Hematopoietic multipotent progenitor cell treated with erythropoietin and hydrocortisone succinate and interleukin-3 and kit ligand, for 4 days (in vitro differentiated cells): ENCODE measurements at places on chromosomes 1 and 21.

GRCh38 chr1:155648207-155649147 is 38.5 kb downstream of the MSTO1 start:
- peak; percentile 75 for DNase-seq

GRCh38 chr1:37430103-37430985 is 44.0 kb upstream of the ZC3H12A start:
- no peak for DNase-seq

DNA sequence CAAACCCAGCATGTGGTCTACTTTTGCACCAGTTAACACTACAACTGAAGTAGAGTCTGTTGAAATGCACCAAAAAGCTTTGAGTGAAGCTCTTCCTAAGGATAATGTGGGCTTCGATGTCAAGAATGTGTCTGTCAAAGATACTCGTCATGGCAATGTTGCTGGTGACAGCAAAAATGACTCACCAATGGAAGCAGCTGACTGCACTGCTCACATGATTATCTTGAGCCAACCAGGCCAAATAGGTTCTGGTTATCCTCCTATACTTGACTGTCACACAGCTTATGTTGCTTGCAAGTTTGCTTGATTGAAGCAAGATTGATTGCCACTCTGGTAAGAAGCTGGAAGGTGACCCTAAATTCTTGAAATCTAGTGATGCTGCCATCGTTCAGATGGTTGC is 85.2 kb downstream of the DENND1B start:
- DNase-seq, result peak; percentile 14

DNA sequence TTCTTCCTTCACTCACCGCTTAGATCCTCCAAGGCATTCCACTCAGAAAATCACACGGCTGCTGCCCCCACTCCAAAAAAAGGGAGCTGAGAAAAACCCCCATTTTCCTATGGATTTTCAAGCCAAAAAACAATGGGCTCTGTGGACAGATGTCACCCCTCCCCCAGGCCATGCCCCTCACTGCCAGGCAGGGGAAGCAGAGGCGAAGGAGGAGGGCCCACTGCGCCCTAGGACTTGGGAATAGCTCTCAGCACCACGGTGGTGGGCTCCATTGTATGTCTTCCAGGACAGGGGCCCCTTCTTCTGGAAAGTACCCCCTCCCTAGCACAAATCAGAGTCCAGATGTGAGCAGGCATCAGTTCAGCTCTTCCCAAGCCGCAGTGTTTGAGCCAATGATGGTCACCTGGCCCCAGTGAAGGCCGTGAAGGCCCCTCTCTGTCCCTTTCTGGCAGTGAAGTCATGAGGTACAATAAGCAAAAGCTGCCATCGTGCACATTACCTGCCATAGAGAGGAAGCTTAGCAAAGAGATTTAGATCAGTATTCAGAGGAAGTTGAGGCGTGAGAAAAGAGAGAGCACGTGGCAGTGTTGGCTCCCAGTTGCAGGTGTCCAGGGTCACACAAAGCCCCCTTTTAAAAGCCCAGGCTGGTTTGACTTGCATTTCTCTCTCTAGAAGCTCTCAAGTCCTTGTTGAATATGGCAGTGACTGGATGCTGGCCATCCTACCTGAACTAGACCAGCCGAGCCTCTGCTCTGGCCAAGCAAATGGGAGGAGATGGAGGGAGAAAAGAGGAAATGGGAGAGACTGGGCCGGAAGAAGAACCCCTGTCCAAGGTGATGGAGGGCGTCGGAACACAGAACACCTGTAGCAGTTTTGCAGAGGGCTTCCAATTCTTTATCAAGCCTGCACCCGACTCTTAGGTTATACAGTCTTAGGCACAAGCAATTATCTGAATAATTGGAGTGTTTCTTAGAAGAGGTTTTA is 149.0 kb downstream of the TOMM20 start:
- DNase-seq, result no peak

DNA sequence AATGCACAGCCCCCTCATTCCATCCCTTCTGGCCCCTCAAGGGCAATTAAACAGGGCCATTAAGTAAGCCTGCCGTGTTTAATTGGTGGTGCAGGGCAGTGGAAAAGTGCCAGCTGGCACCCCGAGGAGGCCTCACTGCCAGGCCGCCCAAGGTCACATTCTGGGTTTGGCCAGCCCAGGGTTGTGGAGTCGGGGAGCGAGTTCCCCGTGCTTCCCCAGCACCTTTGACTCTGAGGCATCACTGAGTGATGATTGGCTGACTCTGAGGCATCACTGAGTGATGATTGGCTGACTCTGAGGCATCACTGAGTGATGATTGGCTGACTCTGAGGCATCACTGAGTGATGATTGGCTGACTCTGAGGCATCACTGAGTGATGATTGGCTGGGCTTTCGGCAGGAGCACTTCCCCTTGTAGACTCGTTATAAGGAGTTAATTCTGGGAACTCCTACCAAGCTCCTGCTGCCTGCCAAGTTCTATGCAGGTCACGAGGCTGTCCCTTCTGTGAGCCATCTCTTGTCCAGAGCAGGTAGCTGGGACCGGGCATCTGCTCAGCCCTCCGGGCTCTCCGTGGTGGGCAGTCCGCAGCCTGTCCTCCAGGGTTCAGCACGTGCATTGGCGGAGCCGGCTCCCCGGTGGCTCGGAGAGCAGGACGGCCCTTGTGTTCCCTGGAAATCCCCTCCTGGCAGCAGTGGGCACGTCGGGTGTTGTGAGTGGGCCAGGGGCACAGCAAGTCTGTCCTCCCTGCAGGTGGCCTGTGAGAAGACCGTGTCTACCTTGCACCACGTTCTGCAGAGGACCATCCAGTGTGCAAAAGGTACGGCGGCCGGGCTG is 20.9 kb downstream of the CSTB start:
- DNase-seq, result no peak

- no peak for DNase-seq
Observed at GRCh38 chr1:29746076-29746665, 509.8 kb downstream of the PTPRU start.

DNA sequence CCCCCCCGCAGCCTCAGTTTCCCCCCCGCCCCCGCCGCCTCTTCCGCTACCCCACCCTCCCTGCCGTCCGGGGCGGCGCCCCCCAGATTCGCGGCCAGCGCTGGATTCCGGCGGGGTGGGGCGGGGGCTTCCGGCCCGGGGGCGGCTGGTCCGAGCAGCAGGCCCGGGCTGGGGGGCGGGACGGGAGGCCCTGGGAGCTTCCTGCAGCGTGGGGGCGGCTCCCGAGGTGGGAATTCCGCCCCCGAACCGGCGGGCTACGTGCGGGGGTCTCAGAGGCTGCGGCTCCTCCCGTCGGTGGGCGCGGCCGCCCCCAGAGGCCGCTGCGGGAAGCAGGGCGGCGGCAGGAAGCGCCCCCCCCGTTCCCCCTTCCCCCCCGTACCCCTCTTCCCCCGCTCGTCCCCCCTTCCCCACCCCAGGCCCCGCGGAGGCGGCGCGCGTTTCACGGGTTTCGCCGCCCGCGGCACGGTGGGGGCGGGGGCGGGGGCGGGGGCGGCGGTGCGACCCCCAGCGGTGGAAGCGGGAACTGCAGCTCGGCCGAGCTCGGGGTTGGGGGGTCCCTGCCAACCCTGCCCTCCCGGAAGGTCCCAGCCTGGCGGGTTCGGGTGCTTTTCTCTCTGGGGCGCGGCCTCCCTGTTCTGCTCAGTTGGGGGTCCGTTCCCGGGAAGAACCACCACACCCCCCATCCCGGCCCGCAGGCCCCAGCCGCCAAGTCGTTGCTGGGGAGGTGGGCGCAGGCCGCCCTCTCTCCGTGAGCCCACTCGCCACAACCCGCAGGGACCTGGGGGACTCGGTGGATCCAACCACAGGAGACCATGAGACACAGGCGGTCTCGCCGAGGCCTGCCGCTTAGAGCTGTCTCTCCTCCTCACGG is 76.3 kb downstream of the MORN1 start:
- peak; percentile 68 for DNase-seq

GRCh38 chr1:7989762-7990428 is 28.4 kb downstream of the PARK7 start:
- no peak for DNase-seq

DNA sequence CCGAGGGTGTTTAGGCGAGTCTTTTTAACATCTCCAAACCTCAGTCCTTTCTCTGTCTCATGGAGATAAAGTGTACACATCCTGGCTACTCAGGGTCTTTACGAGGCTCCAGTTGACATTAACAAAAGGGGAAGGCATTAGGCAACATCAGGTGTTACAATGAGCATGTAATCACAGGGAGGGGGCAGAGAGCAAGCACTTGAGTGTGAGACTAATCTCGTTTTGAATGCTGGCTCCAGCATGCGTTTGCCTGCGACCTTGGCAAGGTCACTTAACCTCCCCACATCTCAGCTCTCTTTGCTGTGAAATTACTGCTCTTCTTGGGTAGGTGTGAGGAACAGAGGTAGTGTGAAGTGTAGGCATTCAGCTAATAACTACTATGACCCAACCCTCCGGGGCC is 3.1 kb downstream of the TNNT2 start:
- no peak for DNase-seq

GRCh38 chr1:101238681-101239094 is 1.9 kb downstream of the S1PR1 start:
- DNase-seq, result peak; percentile 89

GRCh38 chr1:31064111-31064717 is 1.3 kb downstream of the PUM1 start:
- peak; percentile 25 for DNase-seq

GRCh38 chr1:22282364-22282995 is 139.6 kb upstream of the WNT4 start:
- DNase-seq, result no peak

- DNase-seq, result no peak
Observed at GRCh38 chr1:101205457-101205856, 31.4 kb upstream of the S1PR1 start.

DNA sequence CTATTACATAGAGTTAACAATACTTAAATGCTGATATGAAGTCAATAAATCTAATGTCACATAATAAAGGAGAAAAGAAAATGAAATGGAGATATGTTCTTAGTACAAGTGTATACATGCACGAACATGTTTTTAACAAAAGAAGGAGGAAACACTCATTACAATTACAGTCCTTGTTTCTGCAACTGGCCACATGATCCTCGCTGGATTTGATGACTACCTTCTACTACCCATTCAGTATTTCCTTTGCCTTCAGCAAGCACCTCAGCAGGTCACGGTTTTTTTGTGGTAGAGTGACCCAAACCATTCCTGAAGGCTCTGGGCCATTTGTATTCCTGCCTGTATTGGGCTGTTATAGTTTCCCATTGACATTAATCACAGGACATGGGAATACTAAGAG is 172.8 kb upstream of the CXADR start:
- DNase-seq, result no peak

GRCh38 chr1:23590058-23590783 is 30.9 kb upstream of the ID3 start:
- DNase-seq, result no peak

GRCh38 chr1:8202182-8202905 is 115.6 kb upstream of the SLC45A1 start:
- no peak for DNase-seq

DNA sequence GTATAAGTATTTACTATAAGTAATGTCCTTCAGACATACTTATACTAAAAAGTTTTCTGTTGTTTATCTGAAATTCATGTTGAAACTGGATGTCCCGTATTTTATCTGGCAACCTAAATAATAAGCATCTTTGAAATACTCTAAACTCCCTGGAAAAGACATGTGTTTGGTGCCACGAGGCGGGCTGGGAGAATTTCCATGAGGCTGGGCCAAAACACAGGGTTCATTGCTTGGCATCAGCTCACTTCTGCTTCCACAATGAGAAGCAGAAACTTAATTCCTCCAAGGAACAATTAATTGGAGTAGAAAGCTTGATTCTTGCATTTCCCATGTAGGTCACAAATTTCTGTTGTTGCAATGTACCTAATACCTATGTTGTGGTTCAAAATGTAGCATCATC is 110.2 kb downstream of the PSMG1 start:
- no peak for DNase-seq

GRCh38 chr21:32442566-32443318 is 30.2 kb downstream of the EVA1C start:
- no peak for DNase-seq

DNA sequence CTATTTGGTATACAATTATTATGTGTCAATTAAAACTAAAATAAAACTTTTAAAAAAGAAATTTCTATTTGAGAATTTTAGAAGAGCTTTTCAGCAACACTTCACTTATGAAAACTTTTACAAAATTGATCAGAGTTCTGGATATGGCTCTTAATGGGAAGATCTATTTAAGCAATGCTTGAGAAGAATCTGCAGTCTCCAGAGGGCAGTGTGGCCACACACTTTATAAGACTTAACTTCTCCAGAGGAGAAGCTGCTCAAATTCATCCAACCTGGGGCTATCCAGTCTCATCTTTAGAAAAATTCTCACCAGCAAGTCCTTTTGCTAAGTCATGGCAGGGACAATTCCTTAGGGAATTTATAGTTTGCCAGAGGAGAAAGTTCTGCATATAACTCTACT is 25.2 kb upstream of the AGO1 start:
- DNase-seq, result peak; percentile 69

DNA sequence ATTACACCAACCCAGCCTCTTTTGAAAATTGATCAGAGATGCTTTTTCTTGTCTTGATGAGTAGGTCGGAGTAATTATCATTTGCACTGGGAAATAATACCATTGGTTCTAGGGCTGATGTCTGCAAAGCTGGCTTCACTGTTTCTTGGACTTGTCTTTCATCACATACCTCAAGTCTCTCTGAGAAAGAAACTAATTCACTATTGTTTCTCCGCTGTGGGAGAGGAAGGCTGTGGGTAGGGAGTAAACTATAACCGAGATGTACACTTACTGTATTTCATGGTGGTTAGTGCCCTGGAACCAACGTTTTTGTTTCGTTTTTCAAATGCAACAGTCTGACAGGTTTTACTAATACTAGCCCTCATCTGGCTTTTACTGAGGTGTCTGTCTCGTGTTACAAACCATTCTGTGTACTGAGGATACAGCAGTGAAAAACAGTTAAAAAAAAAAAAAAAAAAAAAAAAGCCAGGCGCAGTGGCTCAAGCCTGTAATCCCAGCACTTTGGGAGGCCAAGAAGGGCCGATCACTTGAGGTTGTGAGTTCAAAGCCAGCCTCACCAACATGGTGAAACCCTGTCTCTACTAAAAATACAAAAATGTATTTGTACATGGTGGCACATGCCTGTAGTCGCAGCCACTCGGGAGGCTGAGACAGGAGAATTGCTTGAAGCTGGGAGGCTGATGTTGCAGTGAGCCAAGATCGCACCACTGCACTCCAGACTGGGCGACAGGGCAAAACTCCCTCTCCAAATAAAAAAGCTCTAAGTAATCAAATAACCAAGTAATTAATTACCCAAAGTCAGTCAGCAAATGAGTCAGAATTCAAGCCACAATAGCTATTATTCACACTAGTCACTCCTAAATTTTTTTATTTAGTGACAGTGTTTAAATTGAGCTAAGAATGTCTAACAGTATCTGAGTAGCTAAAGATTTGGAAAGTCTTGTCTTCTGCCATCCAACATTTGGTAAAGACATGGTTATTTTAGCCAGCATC is 23.3 kb downstream of the TOMM20 start:
- DNase-seq, result no peak

DNA sequence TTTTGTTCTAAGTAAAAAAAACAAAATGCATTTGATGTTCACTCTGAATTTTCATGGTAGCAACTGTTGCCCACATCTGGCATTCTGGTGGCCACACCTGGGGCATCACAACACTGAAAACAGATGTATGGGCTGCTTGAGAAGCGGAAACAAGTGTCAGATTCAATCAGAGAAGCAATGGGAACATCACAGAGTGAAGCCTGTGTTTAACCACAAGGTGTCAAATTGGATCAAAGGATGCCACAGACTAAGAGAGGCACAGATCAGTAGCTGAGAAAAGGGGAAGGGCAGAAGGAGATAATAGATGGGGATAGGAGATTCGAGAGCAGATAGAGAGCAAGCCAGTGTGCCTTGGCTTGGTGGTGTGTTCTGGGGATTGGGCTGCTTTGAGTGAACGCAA is 49.8 kb upstream of the MTF2 start:
- peak; percentile 33 for DNase-seq

GRCh38 chr1:50264590-50264989 is 155.9 kb downstream of the ELAVL4 start:
- no peak for DNase-seq

GRCh38 chr1:221557013-221557412 is 184.9 kb downstream of the DUSP10 start:
- DNase-seq, result no peak
